Muscle of arm (tissue), 14 donors: ENCODE measurements at places on chromosomes 16 and 17. TPM values are rescaled to one million over a fixed set of nuclear protein-coding genes. Genes with fewer than 3 reads are reported as not detected.

Gene SLC12A3
- 0.16 TPM for polyA plus RNA-seq

- no peak for DNase-seq
Measured at GRCh38 chr17:1228781-1229348, 41.4 kb upstream of the BHLHA9 start.

Gene UBE2G1
- 59.5 TPM for polyA plus RNA-seq

Gene TNFRSF17
- not detected for polyA plus RNA-seq

GRCh38 chr17:35377706-35378105 is 4.3 kb upstream of the SLFN11 start:
- no peak for DNase-seq

DNA sequence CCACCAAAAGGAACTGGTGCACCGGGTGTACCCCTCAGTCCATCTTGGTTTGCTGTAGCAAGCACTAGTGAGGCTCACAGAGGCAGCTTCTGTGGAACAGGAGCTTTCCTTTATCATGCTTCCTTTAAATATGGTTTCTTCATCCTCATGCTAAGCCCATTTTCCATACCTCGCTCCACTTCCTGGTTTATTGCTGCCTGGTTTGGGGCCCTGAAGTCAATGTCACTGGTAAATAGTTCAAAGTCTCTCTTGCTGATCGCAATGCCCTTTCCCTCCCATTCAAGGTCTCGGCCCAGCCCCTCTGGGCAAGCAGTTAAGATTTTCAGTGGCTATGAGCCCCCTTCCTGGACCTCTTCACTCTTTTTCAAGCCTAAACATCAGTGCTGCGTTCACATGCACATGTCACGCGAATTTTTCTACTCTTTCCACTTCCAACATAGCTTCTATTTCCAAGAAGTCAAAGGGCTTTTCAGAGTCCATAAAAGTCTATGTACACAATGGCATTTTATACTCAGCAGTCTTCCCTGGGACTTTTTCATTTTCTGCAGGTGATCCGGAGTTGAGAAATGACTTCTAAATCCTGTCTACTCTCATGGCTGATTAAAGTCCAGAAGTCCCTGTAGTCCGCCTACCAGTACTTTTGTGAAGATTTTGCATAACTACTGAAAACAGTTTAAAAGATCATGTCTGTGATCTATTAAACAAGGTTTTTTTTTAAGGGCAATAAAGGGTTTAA is 323.8 kb upstream of the ZFHX3 start:
- DNase-seq, result no peak

DNA sequence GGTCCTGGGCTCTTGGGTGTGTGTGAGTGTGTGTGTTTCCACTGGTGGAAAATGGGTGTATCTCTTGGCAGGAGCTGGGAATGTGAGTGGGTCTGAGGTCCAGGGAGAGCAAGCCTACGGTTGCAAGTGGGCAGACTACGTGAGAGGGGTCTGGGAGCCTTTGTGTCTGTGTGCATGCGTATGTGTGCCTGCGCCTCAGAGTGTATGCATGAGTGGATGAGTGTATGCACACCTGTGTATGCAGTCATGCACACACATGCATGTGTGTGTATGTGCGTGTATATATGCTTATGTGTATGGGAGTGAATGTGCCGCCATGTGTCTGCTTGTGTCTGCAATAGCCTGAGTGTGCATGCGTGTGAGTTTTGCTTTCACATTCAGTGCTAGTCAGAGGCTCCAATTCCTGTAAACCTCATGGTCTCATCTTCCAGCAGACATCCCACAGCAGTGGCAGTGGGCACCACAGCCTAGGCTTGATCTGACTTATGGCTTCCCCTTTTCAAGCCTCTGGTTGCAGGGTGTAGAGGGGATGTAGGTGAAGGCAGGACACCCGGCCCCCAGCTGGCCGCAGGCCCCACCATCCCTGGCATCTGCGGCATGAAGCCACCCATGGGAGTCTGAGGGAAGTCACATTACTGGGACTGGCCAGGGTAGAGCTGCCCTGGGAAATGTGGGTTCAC is 19.7 kb upstream of the RMI2 start:
- no peak for DNase-seq

DNA sequence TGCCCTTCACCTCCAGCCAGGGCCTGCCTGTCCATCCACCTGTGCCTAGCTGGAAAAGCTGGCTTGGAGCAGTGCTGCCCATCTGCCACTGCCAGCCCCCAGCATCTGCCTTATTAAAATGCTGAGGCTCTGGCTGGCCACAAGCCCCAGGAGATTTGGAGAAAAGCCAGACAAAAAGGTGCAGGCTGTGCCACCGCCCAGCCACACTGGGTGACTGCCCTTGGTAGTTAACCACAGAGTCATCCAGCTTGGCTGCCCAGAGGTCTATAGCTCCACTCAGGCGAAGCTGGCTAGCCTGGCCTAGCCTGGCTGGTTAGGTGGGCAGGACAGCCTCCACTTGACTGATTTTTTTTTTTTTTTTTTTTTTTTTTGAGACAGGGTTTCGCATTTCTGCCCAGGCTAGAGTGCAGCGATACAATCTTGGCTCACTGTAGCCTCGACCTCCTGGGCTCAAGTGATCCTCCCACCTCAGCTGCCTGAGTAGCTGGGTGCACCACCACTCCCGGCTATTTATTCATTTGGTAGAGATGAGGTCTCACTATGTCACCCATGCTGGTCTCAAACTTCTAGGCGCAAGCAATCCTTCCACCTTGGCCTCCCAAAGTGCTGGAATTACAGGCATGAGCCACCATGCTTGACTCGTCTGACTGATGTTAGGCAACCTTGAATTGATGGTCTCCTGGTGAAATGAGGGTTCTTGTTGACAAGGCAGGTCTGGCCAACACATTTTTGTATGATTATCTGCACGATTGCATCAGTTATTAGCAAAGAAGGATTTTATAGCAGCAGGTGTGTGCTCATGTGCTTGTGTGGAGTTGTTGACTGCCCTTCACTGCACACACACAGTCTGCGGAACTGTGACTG is 103.8 kb downstream of the RAB11FIP4 start:
- DNase-seq, result no peak

DNA sequence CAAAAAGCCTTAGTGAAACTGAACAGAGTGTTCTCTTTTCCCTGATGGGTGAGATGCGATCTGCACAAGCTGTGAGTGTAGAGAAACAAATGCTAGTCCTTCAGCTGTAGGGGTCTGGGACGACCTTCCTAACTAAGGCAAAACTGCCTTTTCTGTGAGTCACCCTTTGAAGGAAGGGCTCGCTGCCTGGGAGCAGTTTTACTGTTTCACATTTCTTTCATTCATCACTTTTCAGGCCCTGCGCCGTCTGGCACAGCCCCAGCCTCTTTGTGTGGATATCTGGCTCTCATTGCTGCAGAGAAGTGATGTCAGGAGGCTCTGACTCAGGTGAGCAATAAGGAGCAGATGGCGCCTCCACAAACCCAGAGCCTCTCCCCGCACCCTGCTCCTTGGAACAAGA is 57.4 kb downstream of the HS3ST3A1 start:
- DNase-seq, result peak; percentile 49

DNA sequence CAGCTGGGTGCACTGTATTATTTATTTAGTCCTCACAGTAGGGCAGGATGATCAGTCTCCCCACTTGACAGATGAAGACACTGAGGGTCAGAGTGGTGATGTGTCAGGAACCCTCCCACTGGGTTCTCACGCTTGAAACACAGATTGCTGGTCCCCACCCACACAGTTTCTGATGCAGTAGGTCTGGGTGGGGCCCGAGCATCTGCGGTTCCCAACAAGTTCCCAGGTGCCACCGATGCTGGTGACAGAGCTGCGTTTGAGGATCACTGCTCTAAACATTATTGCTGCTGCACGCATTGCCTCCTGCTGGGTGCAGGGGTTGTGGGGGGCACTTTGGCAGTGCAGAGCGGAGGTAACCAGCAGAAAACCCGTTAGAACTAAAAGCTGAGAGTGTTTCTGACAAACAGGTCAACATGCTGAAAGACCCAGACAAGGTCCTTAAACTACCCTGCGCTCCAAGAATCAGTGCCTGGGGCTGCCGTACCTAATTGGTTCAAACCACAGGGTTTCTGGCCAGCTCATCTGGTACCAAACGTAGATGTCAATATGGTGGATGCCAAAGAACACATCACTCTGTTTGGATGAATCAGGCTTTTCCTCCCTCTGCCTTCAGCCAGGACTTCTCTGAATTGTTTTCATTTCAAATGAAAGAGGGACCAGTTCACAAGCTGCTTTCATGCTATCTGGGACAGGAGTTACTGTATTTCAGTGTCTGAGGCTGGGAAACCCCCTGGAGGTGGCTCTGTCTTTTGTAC is 76.0 kb downstream of the ABCC1 start:
- no peak for DNase-seq

Gene OR1F1
- polyA plus RNA-seq, result not detected

Gene CRYBA1
- not detected for polyA plus RNA-seq

- peak; percentile 7 for DNase-seq
Measured at GRCh38 chr16:73383195-73383987, 335.5 kb upstream of the ZFHX3 start.

- no peak for DNase-seq
Measured at GRCh38 chr17:81684442-81684911, 666 bp downstream of the HGS start.

DNA sequence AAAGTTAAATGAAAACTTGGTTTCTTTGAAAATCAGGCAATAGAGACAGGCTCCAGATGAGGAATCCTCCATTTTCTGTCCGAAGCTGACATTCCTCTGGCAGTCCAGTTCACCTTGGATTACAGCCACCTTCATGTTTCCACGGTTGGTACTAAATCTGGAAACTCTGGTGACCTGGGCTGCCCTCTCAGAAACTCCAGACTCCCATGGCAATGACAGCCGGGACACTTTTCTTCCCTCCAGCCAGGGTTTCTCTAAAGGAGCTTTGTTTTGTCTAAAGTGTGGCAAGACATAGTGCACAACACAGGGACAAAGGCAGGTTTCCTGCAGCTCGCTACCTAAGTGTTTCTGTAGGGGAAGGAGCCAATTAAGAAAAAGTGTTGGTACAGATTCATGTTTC is 36.0 kb downstream of the CLUAP1 start:
- no peak for DNase-seq

Gene TEKT5
- 0.29 TPM for polyA plus RNA-seq

GRCh38 chr16:82655072-82655714 is 28.4 kb downstream of the CDH13 start:
- no peak for DNase-seq

DNA sequence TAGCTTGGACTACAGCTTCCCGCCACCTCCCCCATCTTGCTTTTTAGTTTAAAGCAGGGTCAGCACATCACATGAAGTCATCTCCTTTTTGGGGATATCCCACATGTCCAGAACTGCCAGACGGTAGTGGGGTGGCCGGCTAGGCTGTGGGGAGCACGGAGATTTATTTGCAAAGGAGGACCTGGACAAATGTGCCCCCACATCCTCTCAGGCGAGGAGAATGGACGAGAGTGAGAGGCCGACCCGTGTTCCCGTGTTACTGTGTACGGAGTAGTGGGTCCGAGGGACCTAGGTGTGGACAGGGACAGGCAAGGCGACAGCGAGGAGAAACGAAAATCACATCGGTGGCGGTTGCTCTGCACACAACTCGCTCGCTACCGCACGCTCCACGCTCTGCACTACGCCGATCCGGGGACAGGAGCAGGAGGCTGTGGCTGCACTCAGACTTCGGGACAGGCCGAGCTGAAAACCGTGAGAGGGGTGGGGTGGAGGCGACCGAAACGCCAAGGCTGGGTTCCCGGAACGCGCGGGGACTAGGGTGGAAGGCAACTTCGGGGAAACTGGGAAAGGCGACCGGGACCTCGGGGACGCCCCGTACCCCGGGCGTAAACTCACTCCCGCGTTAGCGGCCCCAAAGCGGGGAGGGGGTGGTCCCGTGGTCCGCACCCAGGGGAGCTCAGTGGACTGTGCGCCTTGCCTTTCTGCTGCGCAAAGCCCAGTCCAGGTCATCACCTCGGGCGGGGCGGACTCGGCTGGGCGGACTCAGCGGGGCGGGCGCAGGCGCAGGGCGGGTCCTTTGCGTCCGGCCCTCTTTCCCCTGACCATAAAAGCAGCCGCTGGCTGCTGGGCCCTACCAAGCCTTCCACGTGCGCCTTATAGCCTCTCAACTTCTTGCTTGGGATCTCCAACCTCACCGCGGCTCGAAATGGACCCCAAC is at the start of gene MT1A:
MT1A (plus strand) TSS at position 853 of the 937 bp plus-strand sequence; CDS start at position 926, 73 bp downstream.
- DNase-seq, result peak; percentile 38

Gene CHST4
- polyA plus RNA-seq, result 0.13 TPM

DNA sequence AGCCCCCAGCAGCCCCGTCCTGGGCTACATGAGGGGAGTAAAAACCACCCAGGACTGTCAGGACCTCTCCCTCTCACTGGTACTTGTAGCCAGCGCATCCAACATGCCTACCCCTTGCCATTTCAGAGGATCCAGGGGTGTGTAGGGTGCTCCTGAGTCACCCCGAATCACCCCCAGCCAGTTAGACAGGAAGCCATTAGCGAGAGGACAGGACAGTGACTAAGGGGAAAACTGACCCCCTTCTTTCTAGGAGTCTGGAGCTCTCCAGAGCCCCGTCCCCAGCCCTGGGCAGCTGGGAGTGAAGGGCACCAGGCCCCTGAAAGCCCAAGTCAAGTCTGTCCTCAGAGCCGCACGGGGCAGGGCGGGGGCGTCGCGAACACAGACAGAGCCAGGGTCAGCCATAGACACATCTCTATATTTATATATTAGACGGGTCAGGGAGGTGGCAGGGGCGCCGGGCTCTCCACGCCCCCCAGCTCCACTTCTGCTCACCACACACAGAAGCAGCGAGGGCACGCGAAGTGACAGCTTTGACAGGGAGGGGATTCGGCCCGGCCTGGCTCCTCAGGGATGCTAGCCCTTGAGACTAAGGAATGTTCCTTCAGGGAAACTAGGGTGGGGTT is 485 bp upstream of the GDPD3 start:
- no peak for DNase-seq

- no peak for DNase-seq
Measured at GRCh38 chr16:56547949-56548567, 16.8 kb upstream of the MT4 start.

DNA sequence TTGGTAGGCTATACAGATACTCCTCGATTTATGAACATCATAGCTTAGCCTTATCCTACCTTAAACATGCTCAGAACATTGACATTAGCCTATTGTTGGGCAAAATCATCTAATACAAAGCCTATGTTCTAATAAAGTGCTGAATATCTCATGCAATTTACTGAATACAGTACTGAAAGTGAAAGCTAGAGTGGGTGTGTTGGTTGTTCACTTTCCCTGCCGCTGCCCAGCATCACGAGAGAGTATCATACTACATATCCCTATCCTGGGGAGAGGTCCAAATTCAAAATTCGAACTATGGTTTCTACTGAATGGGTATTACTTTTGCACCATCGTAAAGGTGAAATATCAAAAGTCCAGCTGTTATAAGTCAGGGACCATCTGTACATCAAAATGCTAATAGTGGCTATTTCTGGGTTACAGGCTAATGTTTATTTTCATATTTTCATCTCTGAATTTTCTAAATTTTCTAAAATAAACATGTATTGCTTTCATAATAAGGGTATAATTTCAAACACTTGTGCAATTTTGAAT is 54.5 kb downstream of the NACA2 start:
- DNase-seq, result no peak

DNA sequence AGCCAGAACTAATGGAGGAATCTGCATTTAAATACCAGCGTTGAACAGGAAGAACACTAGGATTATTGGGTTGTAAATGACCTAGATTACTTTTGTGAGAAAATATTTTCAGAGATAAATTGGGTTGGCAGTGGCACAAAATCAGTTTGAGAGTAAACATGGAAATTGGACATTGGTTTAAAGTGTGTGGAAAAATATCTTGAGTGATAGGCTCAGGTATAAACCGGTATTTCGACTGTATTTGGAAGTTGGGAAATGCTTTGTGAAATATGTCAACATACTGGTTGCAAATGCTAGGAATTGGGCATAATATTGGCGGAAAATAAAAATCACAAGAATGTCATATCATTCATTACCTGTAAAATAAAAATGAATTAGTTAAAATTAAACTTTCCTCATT is 15.1 kb downstream of the PRKAR1A start:
- no peak for DNase-seq

Gene NXN
- polyA plus RNA-seq, result 56.7 TPM

Gene HAS3
- polyA plus RNA-seq, result 5.7 TPM

Gene HBM
- 21.4 TPM for polyA plus RNA-seq

Gene PLA2G15
- polyA plus RNA-seq, result 21.3 TPM
